ENCODE measurements at places on chromosomes 6 and 20.
A peak's percentile ranks its signal among the peaks of the same experiment; 100 is the strongest.

- DNase-seq, result no peak
Observed at GRCh38 chr6:36445621-36446020, 2.8 kb downstream of the KCTD20 start.

- no peak for DNase-seq
Observed at GRCh38 chr6:25882051-25882496, 8.0 kb upstream of the SLC17A3 start.

DNA sequence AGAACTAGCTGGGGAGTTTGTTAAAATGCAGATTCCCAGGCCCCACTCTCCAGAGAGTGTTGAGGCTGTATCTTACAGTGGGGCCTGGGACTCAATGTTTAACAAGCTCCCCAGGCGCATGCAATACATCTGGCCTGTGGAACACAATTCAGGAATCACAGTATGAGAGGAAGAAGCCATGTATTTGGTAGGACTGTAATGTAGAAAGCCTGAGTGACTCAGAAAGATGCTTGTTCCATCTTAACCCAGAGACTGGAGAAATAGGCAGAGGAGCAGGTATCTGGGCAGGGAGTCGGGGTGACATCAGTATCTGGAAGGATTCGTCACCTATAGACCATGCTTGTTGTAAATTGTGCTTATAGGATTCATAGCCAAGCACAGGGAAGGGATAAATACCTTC, 90.5 kb downstream of the UNC5CL start:
- no peak for DNase-seq

DNA sequence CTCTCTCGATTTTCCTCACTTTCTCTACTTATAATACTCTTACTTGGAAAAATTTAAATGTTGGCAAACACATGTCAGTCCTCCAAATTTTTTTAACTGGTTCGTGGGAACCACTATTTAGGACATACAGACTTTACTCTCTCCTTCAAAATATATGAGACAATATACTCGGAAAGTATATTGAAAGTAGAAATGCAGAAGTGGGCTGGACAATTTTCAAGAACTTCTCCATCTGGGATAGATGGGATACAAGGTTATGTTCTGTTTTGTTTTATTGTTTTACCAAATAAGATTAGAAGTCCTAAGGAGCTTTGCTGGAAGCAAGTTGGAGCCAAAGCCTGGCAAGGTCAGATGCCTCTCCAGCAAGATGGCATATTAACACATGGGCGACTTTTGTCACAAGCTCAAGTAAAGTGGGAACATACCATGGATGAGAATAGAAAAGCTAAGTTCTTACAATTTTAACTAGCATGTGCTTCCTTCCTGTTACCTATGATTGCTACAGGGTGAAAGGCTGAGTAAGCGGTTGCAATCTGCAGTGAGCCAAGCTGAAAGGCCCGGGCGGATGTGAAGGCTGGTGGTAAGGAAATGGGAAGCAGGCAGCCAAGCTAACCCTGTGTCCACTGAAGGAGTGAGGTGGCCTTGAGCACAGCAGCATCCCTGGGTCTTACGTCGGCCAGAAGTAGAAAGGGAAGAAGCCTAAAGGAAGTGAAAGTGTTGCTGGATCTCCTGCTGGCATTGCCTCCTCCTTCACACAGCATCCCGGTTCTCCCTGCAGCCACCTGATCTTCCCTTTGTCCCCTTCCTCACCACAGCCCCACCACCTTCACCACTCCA, 7.1 kb downstream of the MAP3K5 start:
- DNase-seq, result peak; percentile 13

DNA sequence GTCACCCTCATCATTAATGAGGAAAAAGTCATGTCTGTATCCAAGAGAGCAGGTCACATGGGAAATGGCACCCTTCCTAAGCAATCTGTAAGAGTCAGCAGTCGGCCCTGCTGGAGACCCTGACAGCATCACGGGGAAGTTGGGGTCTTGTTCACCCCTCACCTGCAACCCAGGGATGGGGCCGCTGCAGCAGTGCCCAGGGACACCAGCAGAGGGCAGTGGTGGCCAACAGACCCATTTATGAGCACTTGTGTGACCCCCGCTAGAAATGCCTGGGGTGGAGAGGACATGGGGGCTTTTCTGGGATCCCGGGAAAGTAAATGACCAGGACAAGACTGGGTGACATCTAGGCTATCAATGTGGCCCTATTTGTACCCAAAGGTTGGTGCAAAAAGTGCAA, 35.9 kb downstream of the ANKRD60 start:
- peak; percentile 20 for DNase-seq

GRCh38 chr6:14333556-14334305, 216.2 kb downstream of the CD83 start:
- DNase-seq, result no peak

DNA sequence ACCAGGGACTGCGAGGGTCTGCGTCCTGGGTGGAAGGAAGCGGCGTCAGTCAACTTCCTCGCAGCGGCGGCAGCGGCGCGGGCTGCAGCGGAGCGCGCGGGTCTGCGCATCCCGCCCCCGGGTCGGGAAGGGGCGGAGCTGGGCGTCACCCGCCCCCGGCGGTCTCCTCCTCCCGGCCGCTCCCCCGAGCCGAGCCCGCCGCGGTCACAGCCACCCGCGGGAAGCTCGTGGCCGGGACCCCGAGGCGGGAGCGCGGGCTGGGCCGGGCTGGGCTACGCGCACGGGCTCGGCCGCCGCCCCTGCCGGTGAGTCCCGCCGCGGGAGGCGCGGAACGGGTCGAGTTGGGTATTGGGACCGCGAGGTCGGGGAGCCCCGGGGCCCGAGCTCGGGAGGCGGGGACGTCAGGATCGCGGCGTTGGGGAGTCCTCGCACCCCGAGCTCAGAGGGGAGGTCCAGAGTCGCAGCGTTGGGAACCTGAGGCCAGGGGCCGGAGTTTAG, at the start of gene PAQR8:
TSS of gene PAQR8 (plus strand) at position 207 of the 498 bp plus-strand sequence. CDS start 41,063 bp downstream, outside the sequence.
- peak; percentile 84 for DNase-seq

GRCh38 chr6:32086661-32087573, 22.2 kb downstream of the TNXB start:
- DNase-seq, result peak; percentile 59

DNA sequence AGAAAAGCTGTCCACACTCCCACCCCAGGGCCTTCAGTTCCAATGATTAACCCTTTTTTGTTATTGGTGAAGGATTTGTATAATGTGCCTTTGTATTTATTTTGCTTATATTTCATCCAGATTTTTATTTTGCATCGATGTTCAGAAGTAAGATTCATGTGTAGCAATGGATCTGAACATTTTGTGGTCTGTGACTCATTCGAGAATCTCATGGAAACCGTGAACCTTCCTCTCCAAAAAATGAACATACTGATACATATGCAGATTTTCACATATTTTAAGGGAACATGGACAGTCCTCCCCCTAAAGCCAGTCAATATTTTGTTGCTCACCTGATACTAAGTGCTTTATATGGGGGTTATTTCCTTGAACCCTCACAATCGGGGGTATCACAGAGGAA, 421.8 kb upstream of the SOX4 start:
- DNase-seq, result no peak

- DNase-seq, result no peak
Observed at GRCh38 chr6:16676376-16676775, 84.9 kb downstream of the ATXN1 start.

- DNase-seq, result peak; percentile 84
Observed at GRCh38 chr20:23434521-23435313, 4.8 kb upstream of the CSTL1 start.

DNA sequence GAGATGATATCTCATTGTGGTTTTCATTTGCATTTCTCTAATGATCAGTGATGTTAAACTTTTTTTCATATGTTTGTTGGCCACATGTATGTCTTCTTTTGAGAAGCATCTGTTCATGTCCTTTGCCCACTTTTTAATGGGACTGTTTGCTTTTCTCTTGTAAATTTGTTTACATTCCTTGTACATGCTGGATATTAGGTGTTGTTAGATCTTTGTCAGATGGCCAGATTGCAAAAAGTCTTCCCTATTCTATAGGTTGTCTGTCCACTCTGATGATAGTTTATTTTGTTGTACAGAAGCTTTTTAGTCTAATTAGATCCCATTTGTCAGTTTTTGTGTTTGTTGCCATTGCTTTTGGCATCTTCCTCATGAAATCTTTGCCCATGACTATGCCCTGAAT, 172.4 kb downstream of the TBC1D32 start:
- no peak for DNase-seq

GRCh38 chr6:5025911-5026819, 22.3 kb upstream of the RPP40 start:
- DNase-seq, result peak; percentile 79

DNA sequence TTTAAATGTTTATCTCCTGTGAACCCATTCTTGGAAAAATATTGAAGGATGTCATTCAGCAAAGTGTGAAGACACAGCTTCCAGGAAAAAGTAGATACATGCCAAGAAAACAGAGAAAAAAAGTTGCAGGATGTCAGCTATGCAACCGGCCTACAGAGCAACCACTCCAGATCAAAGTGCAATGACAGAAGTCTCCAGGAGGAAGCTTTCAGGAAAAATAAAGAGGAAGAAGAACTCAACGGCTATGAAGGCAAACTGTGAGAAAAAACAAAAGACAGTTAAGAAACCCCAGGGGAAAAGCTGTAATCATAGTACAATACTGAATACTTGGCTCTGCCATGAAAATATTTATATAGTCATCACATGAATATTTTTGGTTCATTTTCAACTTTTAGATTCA, 30.6 kb downstream of the REPS1 start:
- DNase-seq, result no peak

DNA sequence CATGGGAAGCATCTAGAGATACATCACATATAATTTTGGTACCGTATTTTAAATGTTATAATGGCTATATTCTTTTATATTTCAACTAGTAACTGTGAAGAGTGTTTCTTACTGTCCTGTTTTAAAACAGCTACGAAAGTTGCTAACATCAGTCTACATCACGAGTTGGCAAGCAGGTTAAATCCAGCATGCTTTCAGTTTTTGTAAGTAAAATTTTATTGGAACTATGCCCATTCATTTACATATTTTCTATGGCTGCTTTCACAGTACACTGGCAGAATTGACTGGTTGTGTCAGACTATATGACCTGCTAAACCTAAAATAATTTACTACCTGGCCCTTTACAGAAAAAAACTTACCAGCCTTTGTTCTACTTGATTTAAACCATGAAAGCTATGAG, 478.1 kb downstream of the PHF3 start:
- no peak for DNase-seq

DNA sequence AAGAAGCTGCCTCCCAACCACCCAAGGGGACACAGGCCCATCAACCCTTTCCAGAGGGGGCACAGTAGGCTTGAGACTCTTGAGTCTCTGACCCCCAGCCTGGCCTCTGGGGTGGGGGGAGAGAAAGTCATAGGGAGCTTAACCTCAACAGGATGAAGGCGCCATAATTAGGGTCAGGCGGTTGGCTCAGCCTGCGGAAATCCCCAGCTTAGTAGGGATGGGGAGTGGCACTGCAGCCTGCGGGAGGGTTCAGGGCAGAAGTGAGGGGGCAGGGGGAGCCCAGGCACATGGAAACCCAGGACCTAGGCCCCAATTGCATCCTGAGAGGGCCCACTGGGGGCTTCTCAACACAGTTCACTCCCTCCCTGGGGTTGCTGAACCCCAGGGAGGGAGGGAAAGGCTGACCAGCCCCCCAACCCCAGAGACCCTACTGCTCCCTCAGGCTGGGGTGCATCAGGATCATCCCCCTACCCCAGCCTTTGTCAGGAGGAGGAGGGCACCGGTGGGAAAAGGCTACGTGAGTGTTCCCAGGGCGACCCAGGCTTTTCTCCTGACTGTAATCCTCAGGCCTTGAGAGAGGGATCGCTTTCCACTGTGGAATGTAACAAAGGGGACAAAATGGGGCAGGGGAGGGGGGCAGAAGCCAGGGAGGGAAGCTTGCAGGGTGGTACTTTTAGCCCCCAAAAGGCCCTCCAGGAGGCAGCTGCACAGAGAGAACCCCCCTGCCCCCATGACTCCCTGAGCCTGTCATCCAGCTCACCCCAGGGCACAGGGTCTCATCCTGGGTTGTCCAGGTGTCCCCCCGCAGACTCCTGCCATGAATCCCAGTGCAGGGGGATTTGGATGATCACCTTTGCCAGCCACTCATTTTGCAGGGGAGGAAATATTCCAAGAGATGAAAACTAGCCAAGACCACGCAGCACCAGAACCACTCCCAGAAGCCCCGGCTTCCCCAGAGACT, 46.4 kb downstream of the MRPL14 start:
- DNase-seq, result peak; percentile 86

DNA sequence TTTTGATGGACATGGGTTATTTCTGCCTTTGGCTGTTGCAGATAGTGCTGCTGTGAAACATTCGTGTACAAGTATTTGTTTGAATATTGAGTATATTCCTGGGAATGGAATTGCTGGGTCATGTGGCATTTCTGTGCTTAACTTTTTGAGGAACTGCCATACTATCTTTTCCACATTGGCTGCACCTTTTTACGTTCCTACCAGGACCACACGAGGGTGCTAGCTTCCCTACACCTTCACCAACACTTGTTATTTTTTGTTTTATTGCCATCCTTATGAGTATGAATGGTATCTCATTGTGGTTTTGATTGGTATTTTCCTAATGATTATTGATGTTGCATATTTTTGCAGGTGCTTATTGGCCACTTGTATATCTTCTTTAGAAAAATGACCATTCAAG, 47.8 kb upstream of the PLCG1 start:
- DNase-seq, result peak; percentile 6

GRCh38 chr20:35108921-35109320, 16.3 kb upstream of the TRPC4AP start:
- DNase-seq, result no peak

GRCh38 chr6:139248911-139249310, 42.9 kb downstream of the TXLNB start:
- DNase-seq, result no peak

- no peak for DNase-seq
Observed at GRCh38 chr20:62975251-62975760, 22.8 kb downstream of the SLC17A9 start.

DNA sequence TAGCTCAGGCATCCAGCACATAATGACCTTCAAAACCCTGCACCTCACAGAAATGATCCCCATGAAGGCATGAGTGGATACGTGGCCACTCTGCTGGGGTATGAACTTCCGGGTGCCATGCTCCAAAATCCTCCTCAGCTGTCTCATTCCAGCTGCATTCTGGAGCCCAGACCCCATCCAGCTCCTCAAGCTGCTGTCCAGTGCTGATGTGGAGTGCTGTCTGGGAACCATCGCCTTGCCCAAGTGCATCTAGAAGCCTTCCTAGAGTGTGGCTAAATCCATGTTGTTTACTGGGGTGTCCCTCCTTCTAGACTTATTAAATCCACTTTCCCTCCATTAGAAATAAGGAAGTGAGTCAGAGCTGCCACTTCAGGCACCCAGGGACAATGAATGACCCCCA, 130.8 kb upstream of the PTPRT start:
- DNase-seq, result no peak

DNA sequence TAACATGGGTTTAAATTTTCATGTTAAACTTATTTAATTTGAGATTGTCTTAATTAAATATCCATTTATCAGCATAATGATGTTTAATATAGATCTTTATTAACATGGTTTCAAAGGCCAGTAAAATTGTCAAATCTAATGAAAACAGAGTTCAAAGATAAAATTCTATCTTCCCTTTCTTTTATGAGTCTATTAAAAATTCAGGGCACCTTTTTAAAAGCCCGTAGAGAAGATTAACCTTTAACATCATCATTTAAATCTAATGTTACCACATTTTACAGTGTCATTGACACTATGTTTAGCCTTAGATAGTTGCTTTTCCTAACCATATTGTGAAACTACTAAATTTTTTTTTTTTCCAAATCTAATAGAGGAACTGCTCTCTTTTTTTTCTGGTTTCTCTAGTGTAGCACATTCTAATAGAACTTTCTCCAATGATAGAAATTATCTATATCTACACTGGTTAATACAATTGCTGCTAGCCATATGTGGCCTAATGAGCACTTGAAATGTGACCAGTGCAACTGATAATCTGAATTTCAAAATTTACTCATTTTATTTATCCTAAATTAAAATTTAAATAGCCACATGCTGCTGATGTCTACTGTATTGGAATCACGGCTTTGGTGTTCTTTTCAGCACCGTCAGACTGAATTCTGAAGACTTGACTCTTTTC, 410.9 kb downstream of the UTRN start:
- no peak for DNase-seq
